ENCODE measurements at places on chromosomes 12 and 14.

DNA sequence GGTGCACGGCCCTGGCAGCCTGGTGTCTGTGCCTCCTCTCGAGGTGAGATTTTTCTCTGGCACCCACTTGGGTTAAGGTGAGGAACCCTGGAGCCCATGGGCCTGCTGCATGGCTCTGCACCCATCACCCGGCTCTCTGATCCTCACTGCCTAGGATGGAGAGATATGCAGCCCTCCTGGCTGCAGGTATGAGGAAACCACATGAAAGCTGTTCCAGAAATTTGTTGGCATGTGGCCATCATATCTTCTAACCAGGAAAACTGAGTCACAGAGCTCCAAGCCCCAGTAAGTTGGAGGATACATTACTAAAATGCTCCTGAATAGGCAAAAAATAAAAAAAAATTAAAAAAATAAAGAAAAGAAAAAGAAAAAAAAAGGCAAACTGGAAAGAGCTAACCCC is 39.3 kb upstream of the DDX11 start:
- no peak for DNase-seq

GRCh38 chr12:109443794-109444193 is 33.3 kb downstream of the KCTD10 start:
- no peak for DNase-seq

DNA sequence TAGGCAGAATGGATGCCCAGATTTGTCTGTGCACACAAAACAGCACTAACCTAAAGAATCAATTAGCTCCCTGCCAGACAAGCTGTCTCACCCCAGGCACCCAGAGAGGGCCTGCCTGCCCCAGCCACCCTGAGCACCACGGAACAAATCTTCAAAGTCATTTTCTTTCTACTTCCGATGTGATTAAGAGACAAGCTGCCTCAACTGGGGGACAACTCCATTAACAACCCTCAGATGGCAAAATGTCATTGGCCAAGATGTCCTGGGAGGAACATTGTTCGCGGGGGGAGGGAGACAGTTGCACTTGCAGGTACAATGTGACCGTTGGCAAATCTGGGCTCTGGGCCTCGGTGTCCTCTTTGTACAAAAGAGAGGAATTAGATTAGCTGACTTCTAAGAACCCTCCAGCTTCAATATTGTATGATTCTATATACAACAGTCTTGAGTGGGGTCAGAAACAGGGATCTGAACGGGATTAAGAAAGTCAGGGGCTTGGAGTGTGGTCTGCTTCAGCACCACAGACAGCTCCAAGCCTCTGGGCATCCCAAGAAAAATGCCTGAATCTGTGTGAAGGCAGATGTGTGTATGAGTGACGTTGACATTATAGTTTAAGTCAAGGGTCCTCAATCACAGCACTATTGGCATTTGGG is 42.8 kb upstream of the CMKLR1 start:
- DNase-seq = no peak

GRCh38 chr12:11174022-11174421 is 3.0 kb downstream of the SMIM10L1 start:
- no peak for DNase-seq

GRCh38 chr12:41486718-41487117 is 298.6 kb downstream of the PDZRN4 start:
- DNase-seq = no peak

DNA sequence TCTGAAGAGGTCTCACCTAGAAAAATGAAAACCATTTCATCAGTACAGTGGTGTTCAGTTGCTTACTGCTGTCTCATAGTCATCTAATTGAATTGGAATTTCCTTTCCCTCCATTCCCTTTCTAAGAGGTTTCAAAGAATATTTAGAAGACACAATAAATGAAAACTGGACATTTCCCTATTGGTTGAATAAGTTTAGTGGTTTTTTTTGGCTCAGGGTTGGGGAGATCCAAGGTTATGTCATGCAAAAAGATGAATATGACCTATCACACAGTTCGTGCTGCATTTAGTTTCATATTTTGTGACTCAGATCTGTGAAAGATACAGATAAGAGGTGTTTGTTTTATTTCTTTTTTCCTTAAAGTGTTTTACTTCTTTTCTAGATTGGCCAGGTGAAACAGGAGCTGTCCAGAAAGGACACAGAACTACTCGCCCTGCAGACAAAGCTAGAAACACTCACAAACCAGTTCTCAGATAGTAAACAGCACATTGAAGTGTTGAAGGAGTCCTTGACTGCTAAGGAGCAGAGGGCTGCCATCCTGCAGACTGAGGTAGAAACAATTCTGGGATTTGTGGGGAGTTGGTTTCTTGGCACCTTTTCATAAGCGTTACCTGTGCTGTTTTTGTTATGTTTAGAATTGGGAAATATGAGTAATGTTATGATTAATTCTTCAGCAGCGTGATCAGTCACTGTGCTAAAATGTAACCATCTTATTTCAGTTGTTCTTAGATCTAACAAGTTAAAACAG is 124.6 kb downstream of the ERC1 start:
- no peak for DNase-seq

GRCh38 chr12:45713078-45713477 is 16.4 kb upstream of the ARID2 start:
- DNase-seq = no peak

DNA sequence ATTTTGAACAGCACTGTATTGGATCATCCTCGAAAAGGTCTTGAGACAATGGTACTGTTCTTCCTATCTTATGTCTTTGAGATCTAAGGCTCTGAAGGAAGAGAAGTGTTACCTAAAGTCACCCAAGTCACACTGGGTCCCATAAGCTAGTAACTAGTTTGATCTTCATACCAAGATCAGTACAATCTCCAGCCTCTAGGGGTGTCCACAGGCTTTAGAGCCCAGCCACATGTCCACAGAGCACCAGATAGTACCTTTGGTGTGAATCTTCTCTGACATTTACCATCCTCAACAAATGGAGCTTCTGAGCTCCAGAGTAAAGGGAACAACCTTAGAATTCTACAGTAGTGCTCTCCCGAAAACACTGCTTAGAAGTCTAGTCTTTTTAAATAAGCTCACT is 78.7 kb downstream of the KSR2 start:
- DNase-seq = no peak

GRCh38 chr14:72560331-72560730 is 333.6 kb downstream of the DPF3 start:
- DNase-seq = no peak

DNA sequence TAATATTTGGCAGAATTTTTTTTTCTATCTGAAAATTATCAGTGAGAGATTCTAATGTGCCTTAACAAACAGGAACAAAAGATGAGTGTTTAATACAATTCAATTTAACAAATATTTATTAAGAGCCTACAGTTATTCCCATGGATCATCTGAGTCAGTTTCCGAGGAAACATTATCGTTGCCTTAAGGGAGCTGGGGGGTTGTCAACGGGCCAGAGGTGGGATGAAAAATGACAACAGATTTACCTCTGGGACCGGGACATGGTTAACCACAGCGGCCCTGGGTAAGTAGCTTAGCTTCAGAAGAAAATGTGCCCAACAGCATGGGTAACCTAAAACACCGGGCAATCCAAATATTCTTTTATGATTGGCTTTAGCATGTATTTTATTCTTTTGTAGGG is 113.6 kb downstream of the DAD1 start:
- DNase-seq = no peak

Data from activated naive CD4-positive, alpha-beta T cell (primary cell).